NCI-H69 (cell line): ENCODE measurements at places on chromosomes 5 and 9.

GRCh38 chr9:107637421-107638420 is 148.2 kb upstream of the KLF4 start:
- peak; percentile 90 for DNase-seq

- DNase-seq: no peak
Measured at GRCh38 chr5:133905424-133905823, 63.0 kb downstream of the C5orf15 start.

- DNase-seq: no peak
Measured at GRCh38 chr5:159010661-159011442, 88.9 kb downstream of the EBF1 start.

- DNase-seq: peak; percentile 60
Measured at GRCh38 chr5:67404256-67405100, 207.9 kb upstream of the CD180 start.

DNA sequence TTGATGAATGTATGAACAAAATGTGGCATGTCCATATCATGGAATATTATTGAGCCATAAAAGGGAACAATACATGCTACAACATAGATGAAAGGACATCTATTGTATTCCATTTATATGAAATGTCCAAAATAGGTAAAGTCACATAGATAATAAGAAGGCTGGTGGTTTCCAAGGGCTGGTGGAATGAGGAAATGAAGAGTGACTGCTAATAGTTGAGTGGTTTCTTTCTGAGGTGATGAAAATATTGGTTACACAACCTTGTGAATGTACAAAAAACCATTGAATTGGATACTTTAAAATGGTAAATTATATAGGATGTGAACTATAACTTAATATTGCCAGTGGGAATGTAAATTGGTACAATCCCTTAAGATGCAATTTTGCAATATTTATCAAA is 5.2 kb downstream of the ARSB start:
- DNase-seq: no peak

DNA sequence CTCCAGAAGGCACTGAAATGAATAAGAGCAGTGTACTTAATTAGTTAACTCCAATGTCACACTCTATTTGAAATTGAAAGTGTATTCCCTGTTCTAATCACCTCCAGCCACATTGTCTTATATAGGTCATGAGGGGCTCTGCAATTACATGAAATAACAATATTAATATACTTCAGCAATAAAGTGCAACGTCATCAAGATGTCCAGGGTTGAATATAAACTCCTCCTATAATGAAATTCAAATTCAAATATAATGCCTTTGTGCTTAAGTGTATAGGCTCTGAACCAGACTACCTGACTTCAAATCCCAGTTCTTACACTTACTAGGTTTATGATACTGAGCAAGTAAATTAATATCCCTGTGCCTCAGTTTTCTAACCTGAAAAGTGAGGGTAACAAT is 195.6 kb upstream of the SMC2 start:
- DNase-seq: no peak

DNA sequence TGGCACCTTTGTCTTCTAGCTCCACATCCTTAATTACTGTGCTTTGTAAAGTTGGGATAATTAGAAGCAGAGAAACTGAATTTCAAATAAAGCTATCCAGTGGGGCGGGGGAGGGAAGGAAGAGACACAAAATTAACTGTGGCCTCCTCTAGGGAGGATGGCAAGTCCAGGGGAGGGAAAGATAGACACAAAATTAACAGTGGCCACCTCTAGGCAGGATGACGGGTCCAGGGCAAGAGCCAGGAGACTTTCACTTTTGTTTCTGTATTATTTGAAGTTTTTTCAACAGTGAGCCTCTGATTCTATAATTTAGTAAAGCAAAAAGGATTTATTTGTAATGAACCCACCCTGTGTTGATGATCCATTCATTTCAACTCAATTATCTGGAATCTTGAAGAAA is 335.9 kb downstream of the MSX2 start:
- no peak for DNase-seq

- DNase-seq: no peak
Measured at GRCh38 chr9:109256336-109256735, 64.5 kb downstream of the EPB41L4B start.

DNA sequence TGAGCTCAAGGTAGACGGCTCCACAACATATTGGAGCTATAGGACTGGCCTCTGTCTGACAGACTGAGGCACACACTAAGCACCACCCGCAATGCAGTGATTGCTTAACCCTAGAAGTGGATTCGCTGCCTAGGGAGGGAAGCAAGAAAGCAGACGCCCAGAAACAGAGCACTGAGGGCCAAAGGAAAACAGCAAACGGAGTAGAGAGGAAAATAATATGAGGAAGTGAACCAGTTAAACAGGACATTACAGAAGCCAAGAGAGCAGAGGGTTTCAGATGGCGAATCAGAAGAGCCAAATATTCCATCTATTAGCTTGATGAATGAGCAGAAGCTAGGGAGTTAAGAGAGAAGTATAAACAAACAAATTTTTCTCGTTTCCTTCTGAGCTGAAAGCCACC is 139.2 kb upstream of the LHFPL2 start:
- no peak for DNase-seq

- peak; percentile 81 for DNase-seq
Measured at GRCh38 chr9:73080110-73080694, 71.5 kb upstream of the ANXA1 start.

- no peak for DNase-seq
Measured at GRCh38 chr5:174386846-174387245, 337.5 kb upstream of the MSX2 start.

GRCh38 chr9:121393318-121393717 is 23.3 kb upstream of the STOM start:
- no peak for DNase-seq

DNA sequence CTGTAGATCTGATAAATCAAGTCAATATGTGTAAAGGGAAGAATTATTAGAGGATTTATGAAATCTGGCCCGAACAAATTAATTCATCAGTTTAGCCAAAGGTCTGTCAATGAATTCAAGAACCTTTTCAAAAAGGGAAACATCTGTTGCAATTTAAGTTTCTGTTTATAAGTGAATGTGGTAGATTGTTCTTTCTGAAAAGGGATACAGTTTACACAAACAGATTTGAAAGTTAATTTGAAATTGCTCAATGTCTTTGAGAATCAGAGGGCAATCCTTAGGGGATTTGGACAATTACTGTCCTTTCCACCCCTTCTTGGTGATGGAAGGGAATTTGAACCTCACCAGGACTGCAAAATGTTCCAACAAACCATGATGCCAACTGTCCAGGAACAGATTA is 29.7 kb upstream of the ERCC6L2 start:
- no peak for DNase-seq

DNA sequence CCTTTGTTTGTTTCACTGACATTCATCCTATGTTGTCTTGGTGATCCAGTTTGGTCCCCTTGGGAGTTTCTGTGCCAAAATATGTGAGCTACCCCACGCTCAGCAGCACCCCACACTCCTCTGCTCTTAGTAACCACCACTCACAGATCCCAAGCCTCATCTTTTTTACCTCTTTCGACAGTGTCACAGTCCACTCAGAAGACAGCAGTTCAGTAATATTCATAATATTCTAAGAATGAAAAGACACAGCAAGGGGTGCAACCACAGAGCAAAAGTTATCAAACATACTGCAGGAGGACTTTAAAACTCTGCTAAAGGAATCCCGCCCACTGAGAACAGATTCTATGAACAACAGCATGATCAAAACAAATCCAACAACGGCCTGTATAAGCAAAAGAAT is 28.2 kb downstream of the RNF130 start:
- no peak for DNase-seq

DNA sequence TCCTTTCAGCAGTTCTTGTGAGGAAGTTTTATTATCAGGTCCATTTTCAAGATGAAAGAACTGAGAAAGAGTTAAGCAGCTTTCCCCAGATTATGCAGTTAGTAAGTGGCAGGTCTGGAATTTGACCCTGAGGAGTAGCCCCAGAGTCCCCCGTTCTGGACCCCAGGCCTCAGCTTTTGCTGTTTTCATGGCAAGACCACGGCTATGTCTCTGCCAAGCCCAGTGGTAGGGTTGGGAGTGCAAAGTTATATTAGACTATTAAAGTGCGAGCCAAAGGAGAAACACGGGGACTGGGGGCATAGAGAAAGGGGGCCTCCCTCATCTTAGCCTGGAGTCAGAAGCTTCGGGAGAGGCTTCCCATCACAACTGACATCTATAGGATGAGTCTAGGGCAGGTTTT is 19.3 kb upstream of the ORM1 start:
- DNase-seq: no peak

GRCh38 chr5:103862398-103862797 is 299.8 kb upstream of the NUDT12 start:
- DNase-seq: no peak

GRCh38 chr5:16593013-16593412 is 23.8 kb downstream of the RETREG1 start:
- peak; percentile 97 for DNase-seq

- no peak for DNase-seq
Measured at GRCh38 chr9:115157245-115157674, 39.3 kb upstream of the TNC start.

GRCh38 chr9:69785757-69786156 is 25.9 kb upstream of the PTAR1 start:
- no peak for DNase-seq

GRCh38 chr5:61339764-61340163 is 7.7 kb downstream of the ZSWIM6 start:
- DNase-seq: no peak

DNA sequence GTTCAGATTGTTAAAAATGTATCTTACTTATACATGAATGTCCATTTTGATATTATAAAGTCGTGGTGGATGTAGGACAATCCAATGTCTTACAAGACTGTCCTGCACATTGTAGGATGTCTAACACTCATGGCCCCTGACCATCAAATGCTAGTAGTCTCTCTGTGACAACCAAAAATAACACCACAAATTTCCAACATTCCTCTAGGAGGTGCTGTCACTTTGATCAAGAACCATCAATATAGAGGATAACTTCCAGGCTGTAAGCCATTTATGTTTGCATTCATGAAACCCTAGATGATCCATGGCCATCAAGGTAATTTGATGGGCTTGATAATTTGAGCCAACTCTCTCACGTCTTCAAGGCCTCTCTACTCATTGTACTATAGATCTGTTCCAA is 20.5 kb upstream of the ZFR start:
- DNase-seq: no peak

DNA sequence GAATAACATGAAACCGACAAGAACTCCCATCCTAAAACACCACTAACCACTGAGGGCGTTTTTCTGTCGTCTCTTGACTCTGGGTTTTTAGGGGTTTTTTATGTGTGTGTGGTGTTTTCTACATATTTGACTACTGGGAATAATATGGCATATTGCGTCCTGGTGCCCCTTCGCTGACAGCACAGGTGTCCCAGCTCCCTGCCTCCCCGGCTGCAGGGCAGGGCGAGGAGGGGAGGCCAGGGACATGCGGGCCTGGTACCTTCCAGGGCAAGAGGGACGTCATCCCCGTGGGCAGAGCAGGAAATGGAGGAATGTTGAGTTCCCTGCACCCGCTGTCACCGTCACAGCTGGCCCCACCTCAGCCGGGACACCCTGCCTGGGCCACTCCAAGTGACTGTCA is 34.8 kb downstream of the VAV2 start:
- no peak for DNase-seq

DNA sequence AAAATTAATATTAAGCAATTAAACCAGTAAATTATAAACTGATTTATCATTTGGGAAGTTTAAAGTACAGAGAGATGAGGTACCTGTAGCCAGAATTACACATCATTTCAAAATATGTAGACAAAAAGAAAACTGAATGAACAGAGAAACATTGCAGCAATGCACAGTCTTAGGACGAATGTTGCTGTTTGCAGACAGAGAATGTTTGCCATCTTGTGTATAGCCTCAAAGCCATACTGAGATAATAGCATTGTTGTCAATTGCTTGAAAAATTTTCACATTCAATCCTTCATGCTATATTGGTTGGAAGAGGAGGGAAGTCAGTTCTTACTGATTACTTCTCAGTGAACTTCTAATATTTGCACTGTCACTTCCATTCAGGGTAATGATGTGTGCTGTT is 326.2 kb downstream of the PRR16 start:
- DNase-seq: peak; percentile 63

GRCh38 chr9:32703635-32704034 is 68.2 kb upstream of the TAF1L start:
- no peak for DNase-seq

DNA sequence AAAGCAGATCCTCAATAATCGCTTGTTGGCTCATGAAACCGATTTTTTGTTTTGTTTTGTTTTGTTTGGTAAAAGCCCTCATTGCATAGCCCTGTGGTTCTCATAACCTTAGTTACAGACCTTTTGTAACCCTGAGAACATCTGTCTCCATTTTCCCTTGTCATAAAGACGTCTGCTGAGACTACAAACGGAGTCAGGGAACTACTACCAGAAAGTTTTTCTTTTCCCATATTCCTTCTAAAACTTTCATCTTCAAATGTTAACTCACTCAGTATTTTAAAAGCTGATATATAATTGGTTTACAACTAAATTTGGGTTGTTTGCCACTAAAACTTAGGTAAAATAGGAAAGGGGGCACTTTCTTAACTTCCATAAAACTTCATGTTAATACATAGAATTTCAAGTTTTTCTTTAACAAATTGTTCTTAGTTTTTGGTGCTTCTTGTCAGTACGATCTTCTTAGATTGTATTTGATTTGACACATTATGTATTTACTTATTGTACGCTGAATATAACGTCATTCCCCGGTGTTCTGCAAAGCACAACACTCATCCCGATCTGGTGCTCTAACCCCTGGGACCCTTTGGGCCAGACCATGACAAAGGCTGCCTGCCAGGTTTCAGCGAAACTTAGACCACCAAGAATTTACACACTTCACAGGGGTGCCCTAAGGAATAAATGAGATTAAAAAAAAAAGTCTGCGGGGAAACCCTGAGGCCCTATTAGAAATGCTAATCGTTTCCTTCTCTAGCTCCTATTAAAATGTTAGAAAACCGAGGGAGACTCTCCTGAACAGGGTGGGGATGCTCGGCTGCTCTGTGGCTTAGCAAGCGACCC is 1.1 kb upstream of the ANP32B start:
- peak; percentile 72 for DNase-seq

DNA sequence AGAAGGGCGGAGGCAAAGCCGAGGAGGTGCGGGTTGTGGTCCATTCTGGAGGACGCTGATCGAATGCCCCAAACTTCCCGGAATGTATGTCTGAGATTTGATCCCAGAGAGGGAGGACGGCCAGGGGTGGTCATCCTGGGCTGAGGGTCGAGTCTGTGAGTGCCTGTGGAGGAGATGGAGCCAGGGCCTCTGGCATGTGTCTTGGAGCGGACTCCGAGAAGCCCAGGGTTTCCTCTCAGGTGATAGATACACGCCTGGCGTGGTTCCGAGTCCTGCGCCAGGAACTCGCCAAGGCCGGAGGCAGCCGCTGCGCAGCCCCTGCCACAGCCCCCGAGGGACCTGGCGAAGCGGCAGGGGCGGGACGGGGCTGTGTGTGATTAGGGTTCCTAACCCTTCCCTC is 363 bp downstream of the ZNF454 start:
- no peak for DNase-seq
